8988T (cell line): ENCODE measurements at places on chromosomes 7 and 10.

DNA sequence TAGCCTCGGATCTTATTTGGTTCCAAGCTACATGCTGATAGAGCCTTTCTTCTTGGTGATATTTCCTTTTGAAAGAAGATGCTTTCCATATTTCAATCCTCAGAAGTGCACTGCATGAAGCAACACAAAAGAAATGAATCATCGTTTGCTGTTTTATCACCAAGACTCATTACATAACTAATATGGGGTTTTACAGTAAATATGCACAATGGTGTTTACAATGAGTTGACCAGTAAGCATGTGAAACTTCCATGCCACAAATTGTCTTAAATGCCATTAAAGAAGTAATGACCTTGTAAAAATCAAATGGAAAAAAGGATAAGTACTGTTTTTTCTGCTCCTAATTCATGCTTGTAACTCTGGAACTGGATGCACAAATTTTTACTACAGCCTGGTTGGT is 1017.0 kb upstream of the GHITM start:
- no peak for DNase-seq

DNA sequence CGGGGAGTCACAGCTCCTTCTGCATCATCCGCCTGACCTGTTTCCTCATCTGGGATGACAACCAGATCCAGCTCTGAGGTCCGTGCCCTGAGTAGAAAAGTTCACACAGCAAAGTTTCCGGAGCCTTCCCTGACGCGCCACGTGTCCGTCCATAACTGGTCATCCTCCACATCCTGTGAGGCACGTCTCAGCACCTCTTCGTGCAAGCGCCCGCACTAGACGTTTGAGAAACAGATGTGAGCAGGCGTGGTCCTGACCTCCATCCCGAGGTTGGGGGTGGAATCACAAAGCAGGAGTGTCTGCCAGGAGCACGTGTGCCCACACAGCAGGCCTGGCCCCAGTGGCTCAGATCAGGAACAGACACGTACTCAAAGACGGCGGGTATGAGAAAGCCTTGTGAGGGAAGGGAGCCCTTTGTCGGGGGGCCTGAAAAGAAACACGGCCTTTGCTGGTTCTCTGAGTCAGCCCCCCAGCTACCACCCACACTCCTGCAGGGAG is 520.8 kb downstream of the DNAJB6 start:
- no peak for DNase-seq

DNA sequence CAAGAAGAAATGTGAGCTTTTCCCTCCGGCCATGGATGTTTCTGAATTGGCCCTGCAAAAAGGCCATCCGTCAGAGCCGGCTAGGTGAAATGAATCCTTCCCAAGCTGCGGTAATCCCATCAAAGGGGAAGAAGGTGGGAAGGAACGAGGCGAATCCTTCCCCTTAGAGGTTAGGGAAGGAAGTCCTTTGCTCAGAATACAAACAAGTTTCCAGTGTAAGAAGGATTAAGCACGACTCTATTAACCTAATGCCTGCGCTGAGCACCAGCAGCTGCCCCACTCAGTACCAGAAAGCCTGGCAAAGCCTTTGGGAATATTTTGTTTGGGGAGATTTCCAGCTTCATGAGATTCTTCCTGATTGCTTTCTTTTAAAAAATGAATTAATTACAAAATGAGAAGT is 42.8 kb downstream of the CLRN3 start:
- DNase-seq: no peak

GRCh38 chr10:12631216-12631615 is 281.9 kb downstream of the CAMK1D start:
- no peak for DNase-seq

DNA sequence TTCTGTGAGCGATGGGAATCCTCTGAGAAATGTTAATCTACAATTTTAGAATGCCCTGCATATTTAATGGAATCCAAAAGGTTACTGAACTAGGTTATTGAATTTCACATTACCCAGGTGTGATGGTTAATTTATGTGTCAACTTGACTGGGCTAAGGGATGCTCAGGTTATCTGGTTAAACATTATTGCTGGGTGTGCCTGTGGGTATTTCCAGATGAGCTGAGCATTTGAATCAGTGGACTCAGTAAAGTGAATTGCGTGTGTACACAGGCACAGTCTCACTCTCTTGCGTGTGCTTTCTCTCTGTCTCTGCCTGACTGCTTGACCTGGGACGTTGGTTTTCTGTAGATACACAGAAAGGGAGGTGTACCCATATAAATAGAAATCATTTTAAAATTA is 21.7 kb downstream of the RNF32 start:
- DNase-seq: no peak

DNA sequence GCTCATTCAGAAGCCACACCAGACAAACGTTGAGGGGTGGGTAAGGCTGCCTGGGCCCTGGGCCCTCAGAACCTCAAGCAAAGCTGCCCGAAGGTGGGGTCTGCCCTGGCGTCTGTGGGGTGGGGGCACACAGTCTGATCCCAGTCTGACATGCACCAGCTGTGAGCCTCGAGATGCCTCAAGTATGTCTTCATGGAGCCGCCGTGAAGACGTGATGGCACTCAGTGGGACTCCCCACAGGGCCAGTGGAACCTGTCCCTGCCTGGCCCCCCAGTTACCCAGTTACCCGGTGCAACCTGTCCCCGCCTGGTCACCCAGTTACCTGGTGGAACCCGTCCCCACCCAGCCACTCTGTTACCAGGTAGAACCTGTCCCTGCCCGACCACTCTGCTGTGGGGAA is 351.2 kb downstream of the PTPRN2 start:
- DNase-seq: no peak

DNA sequence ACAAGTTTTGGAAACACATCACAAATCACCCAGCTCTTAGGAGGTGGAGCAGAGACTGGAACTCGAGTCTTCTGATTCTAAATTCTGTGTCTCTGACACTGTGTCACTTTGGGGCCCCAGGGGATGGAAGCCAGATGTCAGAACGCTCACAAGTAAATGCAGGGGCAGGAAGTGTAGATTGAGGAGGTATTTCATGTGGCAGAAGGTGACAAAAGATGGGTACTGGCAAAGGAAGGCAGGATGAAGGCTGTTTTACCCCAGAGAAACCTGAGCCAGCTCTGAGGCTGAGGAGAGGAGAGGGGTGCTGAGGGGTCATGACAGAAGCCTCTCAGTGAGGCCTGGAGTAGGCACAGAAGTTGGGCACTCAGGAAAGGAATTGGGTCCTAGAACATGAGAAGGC is 6.0 kb upstream of the PURB start:
- no peak for DNase-seq

DNA sequence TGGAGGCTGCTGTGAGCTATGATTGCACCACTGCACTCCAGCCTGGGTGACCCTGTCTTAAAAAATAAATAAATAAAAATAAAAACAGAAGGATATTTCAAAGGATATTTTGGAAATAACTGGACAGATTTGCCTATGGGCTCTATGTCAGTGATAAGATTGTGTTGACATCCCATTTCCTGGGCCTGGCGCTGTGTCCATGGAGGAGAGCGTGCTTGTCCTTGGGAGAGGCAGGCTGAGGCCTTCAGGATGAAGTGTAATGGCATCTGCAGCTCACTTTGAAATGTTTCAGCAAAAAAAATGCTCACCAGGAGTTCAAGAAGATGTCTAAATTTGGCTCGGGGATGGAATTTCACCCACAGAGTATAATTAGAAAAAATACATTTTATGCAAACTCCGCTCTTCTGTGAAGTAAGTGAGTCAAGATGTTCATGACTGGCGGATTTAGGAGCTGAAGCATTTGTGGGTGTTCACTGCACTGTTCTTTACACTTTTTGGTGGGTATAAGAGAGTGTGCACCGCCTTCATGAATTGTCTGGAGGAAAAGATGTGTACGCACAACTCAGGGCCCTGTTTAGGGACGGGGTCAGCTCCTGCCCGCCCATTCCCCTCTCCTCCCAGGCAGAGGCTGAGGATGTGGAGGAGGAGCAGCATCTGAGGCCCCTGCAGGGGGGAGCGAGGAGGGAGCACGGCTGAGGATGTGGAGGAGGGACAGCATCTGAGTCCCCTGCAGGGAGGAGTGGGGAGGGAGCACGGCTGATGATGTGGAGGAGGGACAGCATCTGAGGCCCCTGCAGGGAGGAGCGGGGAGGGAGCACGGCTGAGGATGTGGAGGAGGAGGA is 18.5 kb upstream of the FOXL3 start:
- DNase-seq: no peak

DNA sequence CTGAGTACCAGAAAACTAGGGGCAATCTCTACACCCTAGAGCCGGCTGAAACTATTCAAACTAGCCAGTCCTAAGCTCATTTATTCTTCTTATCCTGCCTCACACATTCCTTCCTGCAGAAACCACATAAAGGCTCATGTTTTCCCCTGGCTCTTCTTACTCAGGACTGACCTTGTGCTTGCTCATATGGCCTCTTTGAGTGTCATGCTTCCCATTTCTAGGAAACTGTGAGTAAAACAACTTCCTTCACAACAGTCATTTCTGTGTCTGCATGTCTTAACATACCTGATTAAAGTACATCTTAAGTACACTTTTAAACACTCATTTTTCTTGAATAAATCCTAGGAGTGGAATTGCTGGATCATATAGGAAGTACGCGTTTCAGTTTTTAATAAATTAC is 52.3 kb upstream of the KIAA1217 start:
- no peak for DNase-seq

- no peak for DNase-seq
Observed at GRCh38 chr7:120320218-120320961, 47.4 kb downstream of the KCND2 start.

DNA sequence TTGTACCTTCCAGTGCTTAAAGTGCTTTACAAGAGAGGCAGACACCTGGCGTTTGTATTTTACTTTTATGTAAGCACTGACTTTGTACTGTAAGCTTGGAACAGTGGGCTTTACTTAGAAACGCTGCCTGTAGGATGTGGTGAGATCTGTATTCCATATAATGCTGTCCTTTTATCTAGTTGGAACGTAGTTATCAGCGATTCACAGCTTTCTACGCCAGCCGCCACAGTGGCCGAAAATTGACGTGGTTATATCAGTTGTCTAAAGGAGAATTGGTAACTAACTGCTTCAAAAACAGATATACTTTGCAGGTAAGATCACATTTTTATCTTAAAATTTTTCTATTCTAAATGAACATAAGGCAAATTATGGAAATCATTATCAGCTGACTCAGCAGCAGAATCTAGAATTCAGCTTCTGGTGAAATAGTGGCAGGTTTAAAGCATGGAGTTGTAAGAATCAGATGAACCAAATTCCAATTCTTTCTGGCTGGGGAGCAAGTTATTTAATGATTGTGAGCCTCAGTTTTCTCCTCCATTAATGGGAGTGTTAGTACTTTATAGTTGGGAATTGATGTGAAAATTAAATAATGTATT is 91.5 kb downstream of the CUL1 start:
- DNase-seq: no peak

DNA sequence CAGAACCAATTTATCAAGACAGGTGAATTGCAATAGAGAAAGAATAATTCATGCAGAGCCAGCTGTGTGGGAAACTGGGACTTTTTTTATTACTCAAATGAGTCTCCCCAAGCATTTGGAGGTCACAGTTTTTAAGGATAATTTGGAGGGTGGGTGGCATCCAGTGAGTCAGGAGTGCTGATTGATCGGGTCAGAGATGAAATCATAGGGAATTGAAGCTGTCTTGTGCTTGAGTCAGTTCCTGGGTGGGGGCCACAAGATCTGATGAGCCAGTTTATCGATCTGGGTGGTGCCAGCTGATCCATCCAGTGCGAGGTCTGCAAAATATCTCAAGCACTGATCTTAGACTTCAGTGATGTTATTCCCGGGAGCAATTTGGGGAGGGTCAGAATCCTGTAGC is 9.9 kb upstream of the MYO1G start:
- no peak for DNase-seq

GRCh38 chr7:127718340-127718679 is 66.3 kb downstream of the SND1 start:
- no peak for DNase-seq

GRCh38 chr7:64098-64915 is 128.1 kb upstream of the FAM20C start:
- no peak for DNase-seq

GRCh38 chr7:124792002-124792401 is 26.4 kb upstream of the GPR37 start:
- DNase-seq: no peak

- no peak for DNase-seq
Observed at GRCh38 chr10:64130152-64130551, 609.0 kb downstream of the REEP3 start.

DNA sequence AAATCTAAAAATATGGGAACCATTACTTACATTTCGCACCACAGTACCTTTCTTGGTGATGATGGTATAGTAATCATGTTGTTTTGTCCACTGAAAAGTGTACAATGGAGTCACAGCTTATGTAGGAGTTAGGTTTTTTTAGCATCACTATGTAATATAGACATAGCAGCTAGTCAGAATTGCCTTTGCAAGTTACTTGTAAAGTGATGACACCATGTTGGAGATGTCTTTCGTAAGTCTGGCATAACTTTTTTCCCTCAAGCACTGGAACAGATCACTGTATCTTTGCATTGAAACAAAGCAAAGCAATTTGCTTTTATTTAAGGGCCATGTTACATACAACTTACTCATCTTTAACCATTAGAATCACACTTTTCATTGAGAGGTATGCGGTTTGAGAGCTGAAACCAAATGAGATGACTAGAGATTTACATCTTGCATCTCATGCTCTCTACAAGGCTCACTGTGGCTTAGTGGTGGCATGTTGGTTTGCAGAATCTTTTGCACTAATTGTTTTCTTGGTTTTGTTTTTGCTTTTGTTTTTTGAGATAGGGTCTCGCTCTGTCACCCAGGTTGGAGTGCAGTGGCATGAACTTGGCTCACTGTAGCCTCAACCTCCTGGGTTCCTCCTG is 18.3 kb downstream of the UBN2 start:
- no peak for DNase-seq

DNA sequence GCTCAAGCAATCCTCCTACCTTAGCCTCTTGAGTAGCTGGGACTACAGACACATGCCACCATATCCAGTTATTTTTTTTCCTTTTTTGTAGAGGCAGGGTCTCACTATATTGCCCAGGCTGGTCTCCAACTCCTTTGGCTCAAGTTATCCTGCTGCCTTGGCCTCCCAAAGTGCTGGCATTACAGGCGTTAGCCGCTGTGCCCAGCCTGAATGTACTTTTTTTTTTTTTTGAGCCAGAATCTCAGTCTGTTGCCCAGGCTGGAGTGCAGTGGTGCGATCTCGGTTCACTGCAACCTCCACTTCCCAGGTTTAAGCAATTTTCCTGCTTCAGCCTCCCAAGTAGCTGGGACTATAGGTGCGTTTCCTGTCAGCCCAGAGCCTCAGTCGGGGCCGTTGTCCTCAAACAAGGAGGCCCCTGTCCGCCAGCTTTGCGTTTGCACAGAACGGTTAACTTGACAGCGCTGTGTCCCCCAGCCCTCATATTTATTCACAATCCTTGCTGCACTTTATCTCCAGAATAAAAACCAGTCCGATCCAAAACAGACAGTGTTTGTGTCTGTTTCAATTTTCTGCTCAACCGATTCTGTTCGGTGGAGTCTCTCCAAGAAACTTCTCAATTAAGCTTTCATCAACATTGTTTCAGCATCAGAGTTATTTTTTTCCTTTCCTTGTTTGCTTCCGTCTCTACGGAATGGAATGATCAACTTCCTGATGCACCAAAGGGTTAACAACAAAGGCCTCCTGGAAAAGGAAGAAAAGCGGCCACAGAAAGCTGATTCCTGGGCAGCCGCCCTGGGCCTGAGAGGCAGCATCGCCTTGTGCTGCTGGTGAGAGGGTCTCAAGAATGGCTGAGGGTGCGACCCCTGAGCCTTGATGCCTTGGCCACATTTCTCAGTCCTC is 64.5 kb downstream of the PDIA4 start:
- no peak for DNase-seq

GRCh38 chr10:130000918-130001317 is 36.8 kb upstream of the EBF3 start:
- no peak for DNase-seq
